ENCODE measurements at places on chromosomes 1 and 21. TPM values are rescaled to one million over a fixed set of nuclear protein-coding genes. Genes with fewer than 3 reads are reported as not detected.

Gene FALEC
- 0.71 TPM for total RNA-seq

GRCh38 chr1:37932759-37933158 is 14.1 kb downstream of the INPP5B start:
- no peak overlapping the region for H3K4me3 ChIP-seq
- DNase-seq, result no peak
- H3K36me3 ChIP-seq, result no peaks in the 10 kb centered on the region

DNA sequence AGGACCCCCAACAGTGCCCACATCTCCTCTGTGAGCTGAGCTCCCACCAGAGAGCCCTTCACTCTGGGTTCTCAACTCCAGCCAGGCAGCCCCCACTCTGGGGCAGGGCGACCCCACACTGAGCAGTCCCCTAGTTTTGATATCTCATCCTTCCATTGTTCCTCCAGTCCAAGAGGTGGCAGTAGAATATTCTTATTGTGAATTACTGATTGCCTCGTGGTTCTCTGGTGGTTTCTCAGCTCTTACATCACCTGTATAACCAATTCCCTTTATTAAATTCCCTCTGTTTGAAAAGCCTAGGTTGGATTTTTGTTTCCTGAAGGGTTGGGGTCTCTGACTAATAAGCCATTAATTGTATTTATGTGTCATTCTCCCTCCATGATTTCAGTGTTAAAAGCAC is 407.5 kb downstream of the SETD4 start:
- no peak for DNase-seq
- H3K27me3 ChIP-seq, result no peaks in the 10 kb centered on the region
- H3K27ac ChIP-seq, result no peak overlapping the region
- no peak overlapping the region for H3K4me3 ChIP-seq

GRCh38 chr21:44300262-44300959 is 558 bp downstream of the PFKL start:
- H3K4me1 ChIP-seq, result peaks cover 75% of the 10 kb centered on the region
- peak overlapping the region; percentile 87 for H3K27ac ChIP-seq
- peak overlapping the region; percentile 66 for H3K4me3 ChIP-seq
- peaks cover 3% of the 10 kb centered on the region for H3K27me3 ChIP-seq

- peaks cover 56% of the 10 kb centered on the region for H3K4me1 ChIP-seq
- H3K4me3 ChIP-seq, result peak overlapping the region; percentile 45
- no peaks in the 10 kb centered on the region for H3K27me3 ChIP-seq
- peaks cover 6% of the 10 kb centered on the region for H3K36me3 ChIP-seq
- H3K27ac ChIP-seq, result no peak overlapping the region
Observed at GRCh38 chr1:44801491-44802305, 1.5 kb downstream of the PLK3 start.
